ENCODE measurements at places on chromosomes 1 and 21.
A peak's percentile ranks its signal among the peaks of the same experiment; 100 is the strongest.

- DNase-seq, result no peak
Measured at GRCh38 chr1:52054496-52055065, 410 bp downstream of the TXNDC12 start.

DNA sequence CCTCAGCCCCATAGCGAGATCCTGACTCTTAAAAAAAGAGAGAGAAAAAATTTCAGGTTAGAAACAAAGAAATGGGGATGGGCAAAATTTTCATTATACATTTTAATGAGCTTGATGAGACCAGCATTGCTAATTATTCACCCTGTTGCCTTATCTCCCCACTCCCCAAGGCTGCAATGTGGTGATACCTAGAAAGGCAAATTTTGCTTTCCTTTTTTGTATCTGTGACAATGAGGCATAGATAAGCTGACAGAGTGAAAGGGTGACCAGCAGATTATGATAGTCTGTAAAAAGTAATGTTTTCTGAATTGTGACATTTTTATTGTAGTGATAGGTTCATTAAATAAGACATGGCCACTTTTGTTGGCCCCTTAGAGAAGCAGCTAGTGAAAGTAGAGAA is 12.9 kb downstream of the SRRM1 start:
- no peak for DNase-seq

GRCh38 chr1:221689138-221689537 is 52.8 kb downstream of the DUSP10 start:
- DNase-seq, result no peak

DNA sequence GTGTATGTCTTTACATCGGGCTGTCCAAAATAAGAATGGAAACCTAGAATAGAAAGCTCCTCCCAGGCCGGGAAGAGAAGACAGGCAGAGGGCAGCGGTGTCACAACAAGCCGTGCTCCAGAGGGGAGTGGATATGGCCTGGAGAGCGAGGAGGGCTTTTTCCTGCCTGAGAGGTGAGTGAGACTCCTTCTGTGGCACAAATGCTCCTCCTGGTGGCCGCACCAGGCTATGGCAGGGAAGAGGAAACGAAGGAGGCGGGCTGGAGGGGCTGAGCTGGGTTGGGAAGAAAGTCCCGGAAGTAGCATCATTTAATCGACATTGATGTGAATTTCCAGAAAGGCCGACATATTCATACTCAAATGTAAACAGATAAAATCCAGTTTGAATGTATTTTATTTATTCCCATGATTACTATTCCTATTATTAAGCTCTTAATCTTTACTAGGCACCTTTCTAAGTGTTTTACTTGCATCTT is 54.7 kb downstream of the MEF2D start:
- peak; percentile 87 for DNase-seq

- no peak for DNase-seq
Measured at GRCh38 chr1:69976896-69977295, 228.5 kb downstream of the LRRC40 start.

DNA sequence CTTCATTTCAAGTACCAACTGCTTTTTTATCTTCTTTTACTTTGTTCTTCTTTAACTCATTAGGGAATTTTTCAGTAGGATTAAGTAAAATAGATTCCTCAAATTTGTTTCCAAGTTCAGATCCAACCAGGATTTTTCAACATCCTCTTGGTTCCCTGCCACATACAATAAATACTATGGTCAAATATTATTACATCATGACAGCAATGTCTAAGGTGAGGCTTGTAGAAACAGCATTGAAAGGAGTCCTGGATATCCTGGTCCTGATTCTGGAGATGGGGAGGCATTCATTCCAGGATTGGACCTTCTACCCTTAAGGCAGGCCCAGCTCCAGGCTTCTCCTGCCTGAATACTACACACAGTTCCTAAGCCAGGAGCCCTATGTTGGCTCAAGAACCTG is 80.2 kb upstream of the F3 start:
- no peak for DNase-seq

- no peak for DNase-seq
Measured at GRCh38 chr1:116289193-116289592, 83.9 kb upstream of the ATP1A1 start.

DNA sequence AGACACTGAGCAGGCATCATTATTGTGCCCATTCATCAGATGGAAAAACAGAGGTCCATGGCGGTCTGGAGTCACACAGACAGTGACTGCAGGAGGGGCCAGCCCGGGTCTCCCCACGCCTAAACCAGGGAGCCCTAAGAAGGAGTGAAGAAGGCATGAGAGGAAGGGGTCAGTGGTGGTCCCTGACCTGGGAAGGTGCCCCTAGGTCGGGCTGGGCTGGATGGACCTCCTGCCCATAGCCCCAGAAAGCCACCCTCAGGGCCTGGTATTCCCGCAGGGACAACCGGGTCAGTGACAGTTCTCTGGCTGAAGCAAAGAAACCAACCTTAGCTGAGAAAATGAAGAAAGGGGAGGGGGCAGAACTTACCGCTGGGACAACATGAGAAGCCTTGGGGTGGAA is 163.4 kb upstream of the C1orf174 start:
- DNase-seq, result no peak

GRCh38 chr1:3978196-3978989 is 78.3 kb upstream of the C1orf174 start:
- DNase-seq, result no peak

Measured in activated CD4-positive, alpha-beta T cell treated with anti-CD3 and anti-CD28 coated beads for 48 hours (primary cell).